ENCODE measurements at places on chromosomes 13 and 19.

GRCh38 chr19:34837262-34837661 lies 64.2 kb upstream of the ZNF599 start:
- DNase-seq: no peak

GRCh38 chr13:95797016-95797415 lies 120.1 kb downstream of the DNAJC3 start:
- no peak for DNase-seq

DNA sequence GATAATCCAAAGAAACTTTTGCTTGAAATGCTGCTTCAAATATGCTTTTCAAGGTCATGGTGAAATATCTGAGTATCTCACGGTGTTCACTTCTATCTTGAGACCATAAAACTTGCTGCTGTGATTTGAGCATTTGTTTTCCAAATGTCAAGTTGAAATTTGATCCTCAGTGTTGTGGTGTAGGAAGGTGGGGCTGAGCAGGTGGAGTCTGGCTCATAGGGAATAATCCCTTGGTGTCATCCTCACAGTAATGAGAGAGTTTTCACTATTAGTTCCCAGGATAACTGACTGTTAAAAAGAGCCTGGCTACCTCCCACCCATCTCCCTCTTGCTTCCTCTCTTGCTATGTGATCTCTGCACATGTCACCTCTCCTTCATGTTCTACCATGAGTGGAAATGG lies 858.0 kb upstream of the SLITRK5 start:
- DNase-seq: no peak

DNA sequence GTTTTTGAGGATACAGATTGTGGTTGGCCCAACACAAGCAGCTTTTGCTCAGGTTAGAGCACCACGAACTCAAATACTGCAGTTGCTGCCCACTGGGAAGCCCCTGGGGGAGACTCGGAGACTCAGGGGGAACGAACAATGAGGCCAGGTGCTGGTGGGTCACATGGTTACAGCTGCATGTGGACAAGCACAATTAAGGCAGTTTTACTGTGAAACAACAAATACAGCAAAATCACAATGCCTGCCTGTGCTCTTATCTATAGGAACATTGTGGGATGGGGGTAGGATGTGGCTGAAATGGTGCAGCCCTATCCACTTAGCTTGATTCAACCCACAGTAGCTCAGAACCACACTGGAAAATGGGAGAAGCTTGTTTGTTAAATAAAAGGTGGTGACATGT lies 119.7 kb upstream of the SPATA13 start:
- DNase-seq: no peak

GRCh38 chr19:19547674-19548336 lies 9.7 kb downstream of the CILP2 start:
- DNase-seq: no peak

DNA sequence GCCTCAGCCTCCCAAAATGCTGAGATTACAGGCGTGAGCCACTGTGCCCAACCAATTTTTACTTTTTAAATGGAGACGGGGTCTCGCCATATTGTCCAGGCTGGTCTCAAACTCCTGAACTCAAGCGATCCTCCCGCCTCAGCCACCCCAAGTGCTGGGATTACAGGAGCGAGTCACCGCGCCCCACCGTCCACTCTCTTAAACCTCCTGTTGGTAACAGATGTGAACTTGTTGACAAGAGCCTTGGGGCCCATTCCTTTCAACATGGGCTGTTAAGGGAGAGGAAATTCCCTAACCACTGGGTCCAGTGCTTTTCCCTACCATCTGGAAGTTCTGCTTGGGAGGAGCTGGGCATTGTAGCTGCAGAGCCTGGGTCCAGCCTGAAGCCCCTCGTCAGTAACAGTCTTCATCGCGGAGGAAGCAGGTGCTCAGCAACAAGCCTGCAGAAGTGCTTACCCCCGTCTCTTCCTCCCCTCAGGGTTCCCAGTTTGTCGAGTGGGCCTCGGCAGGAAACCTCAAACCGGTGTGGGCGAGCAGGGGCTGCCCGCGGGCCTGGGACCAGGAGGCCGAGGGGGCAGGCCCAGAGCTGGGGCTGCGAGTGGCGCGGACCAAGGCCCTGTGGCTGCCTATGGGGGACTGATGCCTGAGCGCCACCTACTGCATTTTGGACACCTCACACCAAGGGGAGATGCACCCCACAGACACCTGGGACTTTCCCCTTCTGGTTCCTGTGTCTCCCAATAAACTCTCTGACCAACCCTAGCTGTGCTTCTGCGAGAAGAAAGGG lies 4.0 kb upstream of the FLT3LG start:
- DNase-seq: peak; percentile 81

DNA sequence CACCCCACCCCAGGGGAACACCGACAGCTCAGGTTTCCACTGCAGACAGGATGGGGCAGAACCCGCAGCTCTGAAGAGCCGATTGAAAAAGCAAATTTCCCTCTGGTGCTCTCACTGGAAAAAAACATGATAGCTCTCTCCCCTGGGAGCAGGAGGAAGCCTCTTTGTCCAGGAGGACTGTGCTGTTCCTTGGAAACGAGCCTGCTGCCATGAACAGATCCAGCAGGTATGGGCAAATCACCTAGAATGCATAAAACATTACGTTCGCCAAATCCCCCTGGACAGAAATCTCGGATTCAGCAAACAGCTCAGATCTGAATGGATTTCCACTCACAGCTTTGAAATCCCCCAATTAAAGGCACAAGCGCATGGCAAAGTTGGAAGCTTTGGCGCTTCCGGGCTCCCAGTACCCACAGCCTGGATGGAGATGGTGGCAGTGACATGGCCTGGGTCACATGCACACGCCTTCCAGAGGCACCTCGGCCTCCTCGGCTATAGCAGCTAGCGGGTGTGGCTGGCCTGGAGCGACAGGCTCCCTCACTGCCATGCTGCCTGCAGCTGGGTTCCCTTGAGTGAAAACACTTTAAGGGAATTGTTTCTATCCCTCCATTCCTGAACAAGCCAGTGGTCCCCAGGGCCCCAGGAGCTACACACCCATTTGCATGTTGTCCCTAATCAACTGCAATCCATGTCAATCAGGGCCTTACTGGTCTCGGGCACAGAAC lies 59.1 kb downstream of the CEBPG start:
- no peak for DNase-seq

DNA sequence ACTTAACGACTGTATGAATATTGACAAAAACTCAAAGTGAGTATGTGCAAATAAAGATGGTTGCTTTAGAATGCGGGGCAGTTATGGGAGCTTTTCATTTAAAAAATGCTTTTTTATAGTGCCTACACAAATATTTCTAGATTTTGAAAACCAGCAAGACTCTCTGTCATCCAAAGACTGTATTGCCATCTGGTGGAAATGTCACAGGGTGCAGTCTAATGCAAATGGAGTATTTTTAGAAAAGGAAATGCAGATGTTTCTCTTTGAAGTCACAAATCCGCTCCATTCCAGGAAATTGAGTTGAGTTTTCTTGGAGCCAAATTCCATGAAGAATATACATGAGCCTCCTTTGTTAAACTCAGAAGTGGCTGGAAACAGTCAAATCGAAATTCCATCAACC lies 2.3 kb upstream of the C1QTNF9B start:
- DNase-seq: no peak

GRCh38 chr19:8331263-8331845 lies 10.1 kb downstream of the RPS28 start:
- DNase-seq: no peak

DNA sequence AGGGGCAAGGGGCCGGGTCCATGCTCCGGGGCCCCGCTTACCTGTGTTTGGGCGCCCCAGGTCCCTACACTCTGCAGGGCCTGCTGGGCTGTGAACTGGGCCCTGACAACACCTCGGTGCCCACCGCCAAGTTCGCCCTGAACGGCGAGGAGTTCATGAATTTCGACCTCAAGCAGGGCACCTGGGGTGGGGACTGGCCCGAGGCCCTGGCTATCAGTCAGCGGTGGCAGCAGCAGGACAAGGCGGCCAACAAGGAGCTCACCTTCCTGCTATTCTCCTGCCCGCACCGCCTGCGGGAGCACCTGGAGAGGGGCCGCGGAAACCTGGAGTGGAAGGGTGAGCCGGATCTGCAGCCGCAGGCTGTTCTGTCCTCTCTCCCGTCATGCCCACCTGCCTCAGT lies 1.7 kb downstream of the FCGRT start:
- no peak for DNase-seq
